ENCODE measurements at places on chromosomes 16 and 17.

GRCh38 chr17:77242118-77242851 is 101.5 kb downstream of the SEC14L1 start:
- no peak for DNase-seq

- no peak for DNase-seq
These were observed 86.8 kb downstream of the NTN1 start for GRCh38 chr17:9108146-9108545.

GRCh38 chr17:13557077-13557476 is 44.7 kb downstream of the HS3ST3A1 start:
- no peak for DNase-seq

GRCh38 chr17:59669944-59670343 is 37.3 kb downstream of the PTRH2 start:
- DNase-seq = peak; percentile 12

DNA sequence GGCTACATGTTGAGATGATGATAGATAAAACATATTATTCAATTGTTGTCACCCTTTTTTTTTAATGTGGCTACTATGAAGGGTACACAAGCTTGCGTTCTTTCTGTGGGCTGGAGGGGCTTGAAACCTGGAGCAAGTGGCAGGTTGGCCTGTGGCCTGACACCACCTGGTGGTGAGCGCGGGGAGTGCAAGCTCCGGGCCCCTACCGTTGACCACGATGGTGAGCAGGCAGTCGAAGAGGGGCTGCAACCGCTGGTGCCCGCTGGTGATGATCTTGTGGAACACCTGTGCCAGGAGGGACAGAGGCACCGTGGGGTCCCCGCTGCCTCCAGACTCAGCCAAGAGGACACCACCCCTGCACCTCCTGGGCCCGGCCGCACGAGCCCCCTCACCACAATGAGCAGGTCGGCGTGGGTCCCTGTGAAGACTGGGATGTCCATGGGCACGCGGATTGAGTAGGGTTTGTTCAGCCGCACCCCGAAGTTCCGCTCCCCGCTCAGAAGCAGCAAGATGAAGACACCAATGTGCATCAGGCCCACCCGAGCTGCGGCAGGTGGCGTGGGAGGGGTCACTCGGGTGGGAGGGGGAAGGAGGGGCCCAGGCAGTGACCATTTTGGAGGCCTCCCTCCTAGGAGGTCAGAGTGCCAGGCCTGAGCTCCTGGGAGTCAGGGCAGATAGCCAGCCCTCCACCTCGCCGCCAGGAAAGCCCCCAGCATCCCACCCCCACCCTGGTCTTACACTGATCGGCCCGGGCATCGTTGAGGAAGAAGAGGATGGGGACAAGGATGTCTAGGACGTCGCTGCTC is 14.4 kb downstream of the HID1 start:
- peak; percentile 90 for DNase-seq

- DNase-seq = no peak
These were observed 139.8 kb downstream of the KATNIP start for GRCh38 chr16:27689711-27690110.

DNA sequence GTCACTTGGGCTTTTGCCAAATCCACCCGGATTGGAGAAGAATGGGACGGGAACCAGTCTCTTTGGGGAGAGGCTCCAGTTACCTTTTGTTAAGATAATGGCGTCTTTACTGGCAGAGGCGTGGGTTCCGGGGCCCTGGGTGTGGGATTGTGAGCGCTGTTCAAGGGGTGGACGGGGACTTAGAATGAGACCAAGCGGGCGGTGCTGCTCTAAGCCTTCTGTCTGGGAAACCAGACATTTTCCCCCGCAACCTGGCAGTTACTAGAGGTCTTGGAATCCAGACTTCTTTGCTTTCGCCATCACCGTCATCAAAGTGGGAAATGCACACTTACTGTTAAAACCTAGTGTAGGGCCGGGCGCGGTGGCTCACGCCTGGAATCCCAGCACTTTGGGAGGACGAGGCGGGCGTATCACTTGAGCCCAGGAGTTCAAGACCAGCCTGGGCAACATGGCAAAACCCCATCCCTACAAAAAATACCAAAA is 706 bp downstream of the TEN1 start:
- no peak for DNase-seq

GRCh38 chr17:31140111-31140510 is 45.3 kb downstream of the NF1 start:
- DNase-seq = no peak

GRCh38 chr17:62920300-62920699 is 45.7 kb upstream of the TANC2 start:
- DNase-seq = no peak

GRCh38 chr17:1592751-1593629 is 30.4 kb upstream of the PITPNA start:
- peak; percentile 76 for DNase-seq

- no peak for DNase-seq
These were observed 1.4 kb upstream of the TSPOAP1 start for GRCh38 chr17:58329810-58330537.

DNA sequence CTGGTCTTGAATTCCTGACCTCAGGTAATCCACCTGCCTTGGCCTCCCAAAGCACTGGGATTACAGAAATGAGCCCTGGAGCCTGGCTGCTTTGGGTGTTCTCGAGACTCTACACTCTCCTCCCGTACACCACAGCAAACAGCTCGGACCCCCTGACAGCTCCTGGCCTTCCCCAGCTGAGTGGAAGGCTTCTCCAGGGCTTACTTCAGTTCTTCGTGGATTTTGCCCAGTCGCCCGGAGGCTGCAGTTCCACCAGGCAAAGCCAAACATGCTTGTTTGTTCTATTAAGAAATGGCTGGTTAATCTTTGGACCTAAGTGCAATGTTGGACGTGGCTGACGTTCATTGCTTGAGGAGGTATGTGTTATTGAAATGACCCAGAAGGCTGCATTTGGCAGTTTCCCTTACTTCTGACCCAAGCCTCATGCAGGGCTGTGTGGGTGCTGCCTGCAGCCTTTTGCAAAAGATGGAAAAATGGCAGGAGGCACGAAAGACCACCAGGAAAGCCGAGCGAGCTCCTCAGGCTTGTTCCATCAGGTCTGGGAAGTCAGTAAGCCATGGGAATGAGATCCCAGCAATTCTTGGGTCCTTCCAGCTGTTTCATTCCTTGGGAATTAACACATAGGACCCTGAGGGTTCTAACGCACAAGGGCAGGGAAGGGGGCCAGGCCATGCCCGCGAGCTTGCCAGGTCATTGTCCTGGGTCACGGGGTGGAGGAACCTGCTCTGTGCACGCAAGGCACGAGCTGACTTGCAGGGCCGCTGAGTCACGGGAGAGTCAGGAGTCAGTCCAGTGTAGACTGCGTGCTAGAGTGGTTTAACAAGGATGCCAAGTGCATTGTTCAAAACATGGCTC is 23.9 kb upstream of the KLHDC4 start:
- no peak for DNase-seq

GRCh38 chr16:70685938-70686375 is at the start of gene MTSS2:
TSS of gene MTSS2 (minus strand) at chr16:70686053. CDS start at chr16:70685791, 262 bp downstream.
- DNase-seq = peak; percentile 72

DNA sequence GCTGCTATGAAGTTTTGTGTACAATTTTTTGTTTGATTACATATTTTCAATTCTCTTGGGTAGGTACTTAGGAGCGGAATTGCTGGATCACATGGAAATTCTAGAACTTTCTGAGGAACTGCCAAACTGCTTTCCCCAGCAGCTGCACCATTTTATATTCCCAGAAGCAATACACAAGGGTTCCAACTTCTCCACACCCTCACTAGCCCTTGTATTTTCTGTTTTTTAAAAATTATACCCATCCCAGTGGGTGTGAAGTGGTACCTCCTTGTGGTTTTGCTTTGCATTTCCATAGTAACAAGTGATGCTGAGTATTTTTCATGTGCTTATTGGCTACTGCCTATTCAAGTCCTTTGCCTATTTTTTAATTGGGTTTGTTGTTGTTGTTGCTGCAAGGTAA is 20.9 kb downstream of the NACA2 start:
- no peak for DNase-seq

DNA sequence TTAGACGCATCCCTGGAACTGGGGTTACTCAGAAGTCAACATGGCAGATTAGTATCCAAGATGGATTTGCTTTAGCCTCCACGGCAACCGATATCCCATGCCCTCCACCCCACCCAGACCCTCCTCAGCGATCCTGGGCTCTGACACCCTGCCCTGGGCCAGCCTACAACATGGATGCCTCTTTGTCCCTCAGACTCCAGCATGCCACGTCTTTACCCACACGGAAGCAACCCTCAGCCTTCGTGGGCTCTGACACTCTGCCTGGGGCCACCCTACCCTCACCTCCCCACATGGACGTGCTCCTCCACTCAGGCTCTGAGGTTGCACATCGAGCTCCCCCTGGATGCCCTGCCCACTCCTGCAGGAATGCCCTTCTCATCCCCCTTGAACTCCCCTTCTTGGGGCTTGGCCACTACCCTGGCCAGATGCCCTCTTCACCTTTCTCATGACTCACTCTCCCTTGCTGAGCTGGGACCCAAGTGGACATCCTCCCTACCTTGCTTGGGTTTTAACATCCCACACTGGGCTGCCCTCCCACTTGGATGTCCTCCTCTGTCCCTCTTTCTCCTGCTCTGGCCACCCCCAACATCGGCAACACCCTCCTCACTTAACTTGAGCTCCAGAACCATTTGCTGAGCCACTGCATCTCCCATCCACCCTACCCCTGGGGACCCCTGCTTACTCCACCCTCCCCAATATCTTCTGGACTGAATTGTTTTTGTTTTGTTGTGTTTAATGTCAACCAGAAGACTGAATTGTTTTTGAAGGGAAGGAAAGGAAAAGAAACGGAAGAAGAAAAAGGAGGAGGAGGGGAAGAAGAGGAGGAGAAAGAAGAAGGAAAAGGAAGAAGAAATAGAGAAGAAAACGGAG is 18.3 kb upstream of the TMEM92 start:
- no peak for DNase-seq

GRCh38 chr16:64977206-64977920 is 144.5 kb downstream of the CDH11 start:
- no peak for DNase-seq

DNA sequence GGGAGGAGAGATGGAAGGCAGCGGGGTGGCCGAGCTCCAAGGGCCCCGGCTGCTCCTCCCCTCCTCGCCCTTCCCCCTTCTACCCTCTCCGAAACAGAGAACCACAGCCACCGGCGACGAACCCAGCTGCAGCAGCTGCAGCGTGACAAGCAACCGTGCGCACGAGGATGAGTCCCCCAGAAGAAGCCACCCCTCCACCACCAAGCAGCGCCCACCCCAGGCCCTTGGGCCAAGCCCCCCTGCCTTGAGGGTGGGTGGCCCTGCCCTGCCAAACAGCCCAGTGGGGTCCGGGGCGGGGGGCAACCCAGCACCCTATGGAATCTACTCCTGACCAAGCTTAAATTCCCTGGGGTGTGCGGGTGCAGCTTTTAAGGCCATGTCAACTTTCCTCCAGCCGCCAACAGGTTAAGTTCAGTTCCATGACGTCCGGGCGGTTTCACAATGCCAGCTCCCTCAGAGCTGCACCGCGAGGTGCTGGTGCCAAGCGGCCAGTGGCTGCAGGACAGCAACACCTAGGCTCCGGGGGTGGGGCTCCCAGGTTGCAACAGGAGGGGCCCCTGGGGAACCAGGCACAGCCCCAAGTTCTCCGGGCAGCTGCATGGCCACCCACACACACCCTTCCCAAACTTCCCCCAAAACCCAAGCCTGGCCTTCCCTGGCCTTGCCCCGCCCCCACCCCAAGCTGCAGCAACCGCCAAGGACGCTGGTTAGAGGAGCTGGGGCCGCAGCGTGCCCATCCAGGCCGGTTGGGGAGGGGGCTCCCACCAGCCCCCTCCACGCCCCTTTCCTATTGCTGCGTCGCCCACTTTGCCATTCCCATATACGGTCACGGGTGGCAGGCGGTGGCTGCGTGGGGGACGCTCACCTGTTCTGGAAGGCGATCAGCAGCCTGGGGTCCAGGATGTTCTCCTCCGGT is 2.0 kb downstream of the CBX4 start:
- peak; percentile 86 for DNase-seq

GRCh38 chr17:79926605-79927135 is 87.4 kb upstream of the CBX4 start:
- DNase-seq = no peak

DNA sequence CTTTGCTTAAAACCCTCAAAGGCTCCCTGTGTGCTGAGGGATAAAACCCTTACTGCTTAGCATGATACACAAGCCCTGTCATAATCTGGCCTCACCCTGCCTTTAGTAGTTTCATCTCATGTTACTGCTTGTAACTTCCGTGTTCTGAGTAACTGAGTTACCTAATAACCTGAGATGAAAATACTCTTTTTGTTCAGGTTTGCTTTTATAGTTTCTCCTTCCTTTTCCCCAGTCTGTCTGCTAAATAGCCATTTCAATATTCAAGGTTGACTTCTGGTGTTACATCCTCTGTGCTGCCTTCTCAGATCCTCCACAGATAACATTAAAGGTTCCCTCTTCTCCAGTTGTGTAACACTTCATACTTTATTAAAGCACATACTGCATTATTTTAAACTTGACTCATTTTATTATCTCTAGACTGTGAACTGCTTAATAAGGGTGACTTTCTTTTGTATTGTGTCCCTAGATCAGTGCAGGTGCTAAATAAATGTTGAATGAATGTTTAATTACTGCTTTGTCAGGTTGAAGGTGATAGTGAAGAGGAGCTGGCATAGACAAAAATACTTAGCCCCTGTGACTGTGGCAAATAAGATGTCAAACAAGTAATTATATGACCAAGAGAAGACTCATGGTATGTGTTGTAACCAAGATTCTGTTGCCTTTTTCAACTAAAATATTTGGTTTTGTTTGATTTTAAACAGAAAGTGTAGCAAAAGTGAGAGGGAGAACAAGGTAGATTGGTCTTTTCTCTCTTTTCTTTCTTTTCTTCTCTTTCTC is 47.8 kb downstream of the NFAT5 start:
- DNase-seq = peak; percentile 55

- DNase-seq = no peak
These were observed 179.7 kb downstream of the RBFOX3 start for GRCh38 chr17:79431175-79431574.

DNA sequence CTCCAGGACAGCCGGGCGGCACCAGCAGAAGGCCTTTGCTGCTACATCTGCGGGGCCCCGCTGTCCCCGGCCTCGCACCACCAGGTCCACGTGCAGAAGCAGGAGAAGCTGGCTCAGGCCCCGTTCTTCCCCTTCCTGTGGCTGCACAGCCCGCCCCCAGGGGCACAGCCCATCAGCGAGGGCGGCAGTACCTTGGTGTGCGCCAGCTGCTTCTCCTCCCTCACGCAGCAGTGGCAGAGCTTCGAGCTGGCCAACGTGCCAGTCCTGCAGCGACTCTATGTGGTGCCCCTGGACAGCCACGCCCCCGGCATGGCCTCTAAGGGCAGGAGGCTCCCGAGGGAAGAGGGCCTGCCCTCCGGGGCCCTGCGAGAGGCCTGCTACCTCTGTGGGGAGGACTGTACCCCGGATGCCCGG is 58.3 kb upstream of the CIBAR2 start:
- DNase-seq = no peak

DNA sequence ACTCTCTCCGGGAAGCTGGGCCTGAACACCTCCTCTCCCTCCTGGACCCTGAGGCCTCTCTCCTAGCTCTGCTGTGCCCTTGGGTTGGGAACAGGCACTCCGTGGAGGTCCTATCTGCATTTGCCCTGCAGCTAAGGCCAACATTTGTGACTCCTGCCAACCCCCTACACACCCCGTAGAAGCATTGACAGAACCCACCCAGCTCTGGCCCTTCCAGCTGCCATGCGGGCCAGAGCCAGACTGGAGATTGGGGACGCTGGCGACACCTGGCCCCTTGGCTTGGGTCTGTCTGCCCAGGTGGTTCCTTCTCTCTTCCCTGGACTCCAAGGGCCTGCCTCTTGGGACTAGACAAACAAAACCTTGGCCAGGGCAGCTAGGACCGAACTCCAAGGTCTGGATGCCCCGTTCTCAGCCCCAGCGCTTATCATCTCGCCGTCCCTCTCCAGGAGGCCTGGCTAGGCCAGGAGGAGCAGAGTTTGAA is 644 bp upstream of the RHBDF2 start:
- DNase-seq = no peak

GRCh38 chr17:17535957-17536356 is 39.8 kb upstream of the RASD1 start:
- no peak for DNase-seq

Data from GM13977 (cell line).